ENCODE measurements at places on chromosomes 5 and 9. TPM values are rescaled to one million over a fixed set of nuclear protein-coding genes. Genes with fewer than 3 reads are reported as not detected.

TTC23L gene
- total RNA-seq = 0.52 TPM

TMEM174 gene
- not detected for total RNA-seq

F12 gene
- 0.63 TPM for total RNA-seq

LHX3 gene
- total RNA-seq = not detected

SH3RF2 gene
- total RNA-seq = 0.79 TPM

PRDM9 gene
- total RNA-seq = not detected

LRRC70 gene
- 0.79 TPM for total RNA-seq

LCN1 gene
- not detected for total RNA-seq

PCDHA1 gene
- under 0.01 TPM for total RNA-seq

PKD2L2 gene
- not detected for total RNA-seq
